Muscle of leg (tissue), 16 donors: ENCODE measurements at places on chromosomes 12 and 14. TPM values are rescaled to one million over a fixed set of nuclear protein-coding genes. Genes with fewer than 3 reads are reported as not detected.
A peak's percentile ranks its signal among the peaks of the same experiment; 100 is the strongest.

SRGAP1 gene
- total RNA-seq: 4.8 TPM

MUCL1 gene
- total RNA-seq: not detected

JPH4 gene
- total RNA-seq: 0.53 TPM

AQP2 gene
- total RNA-seq: not detected

CDCA3 gene
- 14.0 TPM for total RNA-seq

FOXN4 gene
- 0.04 TPM for total RNA-seq

TAS2R19 gene
- total RNA-seq: 3.6 TPM

TMEM253 gene
- 0.31 TPM for total RNA-seq

LTBR gene
- total RNA-seq: 32.9 TPM

CLEC4A gene
- total RNA-seq: 2.5 TPM

- H3K4me1 ChIP-seq: peaks cover 9% of the 10 kb centered on the region
- no peak overlapping the region for H3K4me3 ChIP-seq
- no peak overlapping the region for H3K27ac ChIP-seq
These were observed 87.4 kb upstream of the SLC38A2 start for GRCh38 chr12:46459861-46460545.

GRCh38 chr12:110599334-110599733, 14.6 kb upstream of the TCTN1 start:
- H3K4me3 ChIP-seq: no peak overlapping the region
- H3K4me1 ChIP-seq: no peaks in the 10 kb centered on the region
- peak; percentile 40 for DNase-seq
- no peaks in the 10 kb centered on the region for H3K36me3 ChIP-seq
- H3K27me3 ChIP-seq: no peaks in the 10 kb centered on the region

DNA sequence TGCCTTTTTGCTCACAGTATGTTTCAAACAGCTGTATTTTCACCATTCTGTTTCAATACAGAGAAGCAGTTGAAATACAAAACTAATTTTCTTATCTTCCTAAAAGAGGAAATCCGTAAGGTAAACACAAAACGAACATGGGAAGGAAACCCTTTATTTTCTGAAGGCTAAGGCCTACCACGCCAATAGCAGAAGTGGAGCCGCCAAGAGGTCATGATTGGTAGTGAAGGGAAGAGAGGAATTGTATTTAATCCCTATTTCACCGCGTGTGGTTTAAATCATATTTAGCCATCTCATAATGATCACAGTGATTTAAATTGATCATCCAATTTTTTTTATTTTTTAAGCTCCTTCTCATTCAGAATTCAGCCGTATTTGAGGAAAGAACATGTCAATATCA, 398.2 kb downstream of the PRKD1 start:
- H3K27me3 ChIP-seq: no peaks in the 10 kb centered on the region
- H3K4me1 ChIP-seq: no peaks in the 10 kb centered on the region
- no peak for DNase-seq

DNA sequence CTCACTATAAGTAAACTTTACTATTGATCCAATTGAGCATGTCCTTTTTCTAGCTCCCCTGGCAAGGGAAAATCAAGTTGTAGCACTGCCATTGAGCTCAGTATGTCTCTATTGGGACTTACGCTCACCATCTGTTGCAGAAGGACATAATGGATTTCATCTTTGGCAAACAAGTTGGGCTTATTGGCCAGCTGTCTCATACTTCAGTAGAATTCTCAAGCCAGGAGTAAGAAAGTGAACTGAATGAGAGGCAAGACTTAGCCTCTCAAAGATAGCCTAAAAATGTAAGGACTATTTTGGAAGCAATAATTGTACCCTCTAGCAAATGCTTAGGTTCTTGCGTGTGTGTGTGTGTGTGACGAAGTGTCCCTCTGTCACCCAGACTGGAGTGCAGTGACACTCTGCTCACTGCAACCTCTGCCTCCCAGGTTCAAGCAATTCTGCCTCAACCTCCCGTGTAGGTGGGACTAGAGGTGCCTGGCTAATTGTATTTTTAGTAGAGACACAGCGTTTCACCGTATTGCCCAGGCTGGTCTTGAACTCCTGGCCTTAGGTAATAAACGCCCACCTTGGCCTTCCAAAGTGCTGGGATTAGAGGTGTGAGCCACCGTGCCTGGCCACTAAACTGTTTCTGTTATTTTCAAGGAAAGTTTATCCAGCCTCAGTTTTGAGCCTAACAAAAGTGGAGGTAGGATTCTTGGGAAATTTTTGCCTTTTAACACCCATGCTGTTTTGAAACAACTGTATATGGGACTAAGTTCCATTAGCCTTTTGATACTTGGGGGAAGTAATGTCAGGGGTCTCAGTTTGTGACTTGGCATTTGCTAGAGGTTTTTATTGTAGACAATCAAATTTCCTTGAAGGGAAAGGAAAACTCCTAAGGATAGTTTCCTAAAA, 7.0 kb downstream of the HNRNPA1 start:
- DNase-seq: peak; percentile 86
- peak overlapping the region; percentile 9 for H3K27ac ChIP-seq
- H3K4me1 ChIP-seq: peaks cover 26% of the 10 kb centered on the region
- H3K4me3 ChIP-seq: no peak overlapping the region
- no peaks in the 10 kb centered on the region for H3K27me3 ChIP-seq

DNA sequence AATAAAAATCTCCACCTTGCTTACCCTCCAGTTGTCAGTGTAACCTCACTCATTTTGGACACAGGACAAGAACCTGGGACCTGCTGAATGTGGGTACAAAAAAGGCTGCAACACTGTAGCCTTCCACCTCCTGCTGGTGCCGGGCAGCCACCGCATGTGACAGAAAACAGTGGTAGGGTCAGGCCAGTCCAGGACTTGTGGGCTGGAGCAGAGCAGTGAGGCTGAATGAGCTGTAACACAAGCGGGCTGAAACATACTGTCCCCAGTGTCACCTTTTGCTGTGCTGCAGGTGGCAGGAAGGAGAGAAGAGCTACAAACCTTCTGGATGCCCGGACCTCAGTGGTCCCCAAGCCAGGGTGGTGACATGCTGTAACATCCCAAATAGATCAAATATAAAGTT, 465.4 kb upstream of the FOXG1 start:
- H3K27ac ChIP-seq: no peak overlapping the region
- no peak for DNase-seq
- no peak overlapping the region for H3K4me3 ChIP-seq
- no peaks in the 10 kb centered on the region for H3K27me3 ChIP-seq
- H3K36me3 ChIP-seq: no peaks in the 10 kb centered on the region

GRCh38 chr14:26344596-26344995, 253.2 kb downstream of the NOVA1 start:
- no peaks in the 10 kb centered on the region for H3K27me3 ChIP-seq
- no peak overlapping the region for H3K4me3 ChIP-seq
- H3K36me3 ChIP-seq: no peaks in the 10 kb centered on the region

DNA sequence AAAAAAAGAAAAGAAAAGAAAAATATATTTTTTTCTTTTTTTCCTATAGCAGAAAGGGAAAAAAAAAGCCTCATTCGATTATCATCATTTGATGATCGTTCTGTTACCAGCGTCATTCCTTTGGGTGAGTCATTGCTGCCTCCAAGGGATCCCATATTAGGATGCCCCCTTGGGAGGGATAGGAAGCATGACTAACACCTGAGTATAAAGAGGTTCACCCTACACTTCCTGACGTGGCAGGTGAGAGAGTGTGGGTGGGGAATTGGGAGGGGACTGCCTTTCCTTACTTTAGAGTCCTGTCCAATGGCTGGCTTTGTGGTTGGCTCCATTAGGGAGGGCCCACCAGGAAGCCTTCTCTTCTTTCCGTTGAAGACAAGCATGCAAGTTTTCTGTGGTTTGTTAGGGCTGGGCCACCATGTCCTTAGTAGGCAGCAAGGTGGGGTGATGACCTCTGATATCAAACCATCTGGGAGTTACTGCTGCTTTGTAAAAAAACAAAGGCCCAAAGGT, 56.1 kb upstream of the FUT8 start:
- H3K36me3 ChIP-seq: no peaks in the 10 kb centered on the region
- DNase-seq: no peak
- H3K4me3 ChIP-seq: no peak overlapping the region
- H3K27me3 ChIP-seq: no peaks in the 10 kb centered on the region

DNA sequence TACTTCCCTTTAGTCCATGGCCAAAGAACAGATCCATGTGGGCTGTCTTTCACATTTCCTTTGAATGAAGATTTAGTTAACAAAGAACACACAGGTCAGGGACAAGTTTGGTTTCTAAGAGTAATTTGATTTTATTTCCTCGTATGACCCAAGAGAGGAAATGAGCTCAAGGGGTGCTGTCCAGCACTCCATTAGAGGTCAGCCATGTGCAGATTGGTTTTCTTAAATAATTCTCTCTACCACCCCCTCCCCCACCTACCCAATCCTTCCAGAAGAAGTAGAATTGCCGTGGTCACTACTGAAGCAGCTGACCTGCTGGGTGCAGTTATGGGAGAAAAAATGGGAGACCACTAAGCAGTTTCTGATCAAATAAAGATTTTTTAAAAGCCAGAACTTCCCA, 13.9 kb upstream of the OAS1 start:
- H3K4me3 ChIP-seq: no peak overlapping the region
- H3K4me1 ChIP-seq: peaks cover 6% of the 10 kb centered on the region
- H3K27ac ChIP-seq: no peak overlapping the region
- no peaks in the 10 kb centered on the region for H3K36me3 ChIP-seq
- no peak for DNase-seq
- peaks cover 10% of the 10 kb centered on the region for H3K27me3 ChIP-seq

DNA sequence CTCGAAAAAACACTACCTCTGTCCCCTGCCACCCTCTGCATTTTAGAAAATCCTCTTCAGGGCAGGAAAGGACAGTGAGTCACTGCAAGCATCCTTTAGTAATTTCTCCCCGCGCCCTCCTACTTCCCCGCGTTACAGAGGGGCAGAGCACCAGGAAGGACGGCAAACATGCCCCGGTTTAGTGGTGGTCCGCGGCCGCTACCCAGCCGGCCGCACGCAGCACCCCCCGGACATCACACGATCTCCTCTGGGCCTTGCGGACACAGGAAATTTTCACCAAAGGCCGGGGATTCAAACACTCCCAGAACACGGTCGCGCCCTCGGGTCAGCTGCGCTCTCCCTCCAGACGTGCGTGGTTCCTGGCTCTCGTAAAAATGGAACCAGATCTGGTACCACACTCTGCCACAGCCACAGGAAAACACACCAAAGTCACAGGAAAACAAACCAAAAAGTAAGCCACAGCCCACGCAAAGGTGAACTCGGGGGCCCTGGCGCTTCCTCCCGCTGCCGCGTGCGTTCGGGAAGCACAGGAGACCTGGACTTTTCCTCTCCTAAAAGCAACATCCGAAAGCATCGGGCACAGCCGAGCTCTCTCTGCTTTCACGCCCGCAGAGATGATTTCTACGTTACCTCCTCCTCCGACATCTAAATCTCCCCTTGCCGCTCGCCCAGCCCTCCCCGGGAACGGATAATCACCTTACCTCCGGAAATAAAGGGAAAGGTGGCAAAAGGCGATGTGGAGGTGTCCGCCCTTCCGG, 839 bp downstream of the SLC38A1 start:
- H3K27ac ChIP-seq: peak overlapping the region; percentile 82
- H3K36me3 ChIP-seq: no peaks in the 10 kb centered on the region
- H3K4me1 ChIP-seq: peaks cover 47% of the 10 kb centered on the region
- peak overlapping the region; percentile 66 for H3K4me3 ChIP-seq

DNA sequence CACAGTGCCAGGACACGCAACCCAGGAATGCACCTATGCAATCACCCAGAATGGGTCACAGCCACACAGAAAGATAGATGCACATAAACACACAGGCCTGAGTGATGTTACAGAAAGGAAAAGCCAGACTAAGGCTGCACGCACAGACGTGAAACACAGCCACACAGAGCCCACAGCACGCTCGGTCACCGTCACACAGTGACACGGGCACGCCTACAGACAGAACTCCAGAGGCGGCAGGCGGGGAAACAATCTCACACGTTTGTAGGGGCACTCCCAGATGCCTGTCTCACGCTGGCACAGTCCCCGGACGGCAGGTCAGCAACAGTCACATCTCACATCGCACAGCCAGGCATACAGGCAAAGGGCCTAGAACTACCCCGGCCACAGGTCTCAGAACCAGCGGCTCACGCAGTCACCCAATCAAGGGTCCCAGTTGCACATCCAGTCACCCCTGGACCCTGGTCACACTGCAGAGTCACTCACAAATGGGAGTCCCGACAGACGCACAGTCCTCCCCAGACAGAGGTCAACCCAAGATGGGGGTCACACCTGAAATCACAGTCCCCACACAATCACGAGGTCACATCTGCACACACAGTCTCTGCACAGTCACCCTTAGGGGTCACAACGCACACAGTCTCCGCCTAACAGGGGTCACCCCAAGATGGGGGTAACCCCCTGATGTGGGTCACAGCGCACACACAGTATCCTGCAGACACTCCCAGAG, 790 bp downstream of the SSH1 start:
- H3K27me3 ChIP-seq: no peaks in the 10 kb centered on the region
- H3K4me1 ChIP-seq: peaks cover 17% of the 10 kb centered on the region
- peak overlapping the region; percentile 73 for H3K4me3 ChIP-seq
- peak; percentile 70 for DNase-seq

GRCh38 chr12:96452261-96452922, 37.0 kb upstream of the CFAP54 start:
- DNase-seq: no peak
- H3K27ac ChIP-seq: no peak overlapping the region
- H3K4me1 ChIP-seq: no peaks in the 10 kb centered on the region
- no peak overlapping the region for H3K4me3 ChIP-seq
- H3K36me3 ChIP-seq: no peaks in the 10 kb centered on the region

- H3K4me1 ChIP-seq: peaks cover 29% of the 10 kb centered on the region
- no peaks in the 10 kb centered on the region for H3K36me3 ChIP-seq
- H3K4me3 ChIP-seq: no peak overlapping the region
These were observed 3.5 kb downstream of the CMTM5 start for GRCh38 chr14:23380197-23380914.

GRCh38 chr14:105903971-105904370, 377.6 kb downstream of the TMEM121 start:
- DNase-seq: no peak
- no peak overlapping the region for H3K4me3 ChIP-seq
- H3K27me3 ChIP-seq: no peaks in the 10 kb centered on the region
- H3K36me3 ChIP-seq: no peaks in the 10 kb centered on the region
- H3K4me1 ChIP-seq: no peaks in the 10 kb centered on the region
- H3K27ac ChIP-seq: no peak overlapping the region

- H3K27ac ChIP-seq: no peak overlapping the region
- DNase-seq: no peak
- no peaks in the 10 kb centered on the region for H3K36me3 ChIP-seq
- H3K27me3 ChIP-seq: no peaks in the 10 kb centered on the region
- no peak overlapping the region for H3K4me3 ChIP-seq
These were observed 10.8 kb downstream of the SINHCAF start for GRCh38 chr12:31315044-31315715.

DNA sequence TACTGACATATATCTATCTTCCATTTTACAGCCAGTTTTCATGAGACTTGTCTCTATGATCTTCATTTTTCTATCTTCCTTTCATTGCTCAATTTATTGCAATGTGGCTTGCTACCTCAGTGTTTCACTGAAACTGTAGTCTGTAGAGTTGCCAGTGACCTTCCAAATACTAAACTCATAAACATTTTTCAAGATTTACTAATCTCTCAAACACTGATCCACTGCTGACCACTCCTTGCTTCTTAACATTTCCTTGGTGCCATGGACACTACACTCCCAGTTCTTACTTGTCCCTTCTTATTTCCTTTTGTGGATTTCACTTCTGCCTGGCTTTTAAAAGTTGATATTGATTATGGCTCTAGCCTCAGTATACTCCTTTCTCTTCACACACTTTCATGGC, 95.4 kb upstream of the SLCO1C1 start:
- H3K4me3 ChIP-seq: no peak overlapping the region
- no peak overlapping the region for H3K27ac ChIP-seq
- peaks cover 2% of the 10 kb centered on the region for H3K4me1 ChIP-seq
